Amniotic stem cell (primary cell): ENCODE measurements at places on chromosomes 5 and 9.
A peak's percentile ranks its signal among the peaks of the same experiment; 100 is the strongest.

- no peak for DNase-seq
Observed at GRCh38 chr9:13597004-13597403, 317.5 kb upstream of the MPDZ start.

GRCh38 chr5:37900692-37901091 is 60.9 kb upstream of the GDNF start:
- DNase-seq = no peak

- no peak for DNase-seq
Observed at GRCh38 chr9:136748666-136749611, 614 bp upstream of the LCN6 start.

GRCh38 chr9:129084087-129084486 is 3.2 kb downstream of the DOLPP1 start:
- DNase-seq = no peak

GRCh38 chr9:69028754-69029153 is 6.8 kb upstream of the FXN start:
- DNase-seq = no peak

DNA sequence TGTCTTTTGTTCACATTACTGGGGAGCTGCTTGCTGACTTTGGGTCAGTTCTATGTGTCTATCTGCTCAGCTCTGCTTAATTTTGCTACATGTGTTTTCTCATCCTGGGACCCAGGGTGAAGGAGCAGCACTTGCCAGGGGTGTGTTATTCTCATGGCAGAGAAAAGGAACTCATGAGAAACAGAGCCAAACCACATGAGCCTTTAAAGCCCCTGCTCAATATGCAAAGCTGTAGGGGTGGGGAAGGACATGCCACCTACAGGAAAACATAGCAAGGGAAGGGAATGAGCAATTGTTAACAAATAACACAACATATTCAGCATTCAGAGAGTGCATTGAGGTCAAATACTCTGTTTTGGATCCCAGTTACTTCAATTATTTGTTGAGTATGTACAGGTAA is 290.9 kb downstream of the CDK5RAP2 start:
- DNase-seq = no peak

DNA sequence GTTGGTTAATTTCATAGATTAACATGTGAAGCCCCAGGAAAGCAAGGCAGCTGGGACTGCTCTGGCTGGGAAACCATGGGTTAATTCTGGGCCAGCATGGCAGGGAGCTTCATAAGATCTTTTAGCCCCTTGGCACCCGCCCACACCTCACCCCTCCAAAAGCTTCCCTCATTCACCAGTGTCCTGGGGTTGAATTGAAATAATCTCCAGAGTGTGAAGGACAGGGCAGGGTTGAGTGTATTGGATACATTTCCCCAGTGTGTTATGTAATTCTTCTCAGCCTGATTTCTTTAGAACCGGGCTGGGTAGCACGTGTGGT is 19.4 kb downstream of the WNT8A start:
- DNase-seq = no peak

DNA sequence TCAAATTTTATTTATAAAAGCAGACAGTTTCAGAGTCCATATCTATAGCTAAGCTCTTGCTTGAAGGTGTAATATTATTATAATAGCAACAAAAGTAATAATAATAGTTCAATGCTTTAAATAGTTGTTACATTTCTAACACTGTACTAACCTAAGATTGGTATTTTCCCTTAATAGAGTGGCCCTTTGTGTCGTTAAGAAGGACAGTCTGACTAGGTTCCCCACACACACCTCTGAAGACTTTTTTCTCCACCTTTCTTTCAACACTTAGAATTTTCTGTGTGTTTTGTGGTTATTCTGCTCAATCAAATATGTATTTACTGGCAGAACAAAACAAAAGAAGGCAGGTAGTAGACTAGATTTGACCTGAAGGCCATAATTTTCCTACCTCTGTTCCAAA is 223.2 kb upstream of the ACO1 start:
- DNase-seq = no peak

GRCh38 chr5:19058216-19058615 is 929.8 kb downstream of the CDH18 start:
- no peak for DNase-seq

- DNase-seq = no peak
Observed at GRCh38 chr5:73387601-73388305, 60.8 kb downstream of the FOXD1 start.

DNA sequence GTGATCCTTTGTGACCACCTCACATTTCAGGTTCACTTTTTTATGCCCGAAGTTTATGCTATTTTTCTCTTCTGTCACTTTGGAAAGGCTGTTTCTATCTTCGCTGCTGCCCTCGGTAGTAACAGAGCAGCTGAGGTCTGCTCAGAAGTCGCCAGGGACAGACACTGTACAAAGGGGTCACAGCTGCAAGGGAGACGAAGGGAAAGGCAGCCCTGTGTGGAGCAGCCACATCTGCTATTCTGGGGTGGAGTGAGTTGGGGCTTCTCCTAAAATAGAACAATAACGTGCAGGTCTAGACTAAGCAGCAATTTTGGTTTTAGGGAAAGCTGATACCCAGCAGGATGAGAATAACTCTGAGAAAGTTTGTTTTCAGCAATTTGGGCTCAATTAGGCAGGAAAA is 72.5 kb downstream of the ACTL7B start:
- DNase-seq = no peak

GRCh38 chr9:94805585-94805984 is 79.1 kb downstream of the AOPEP start:
- no peak for DNase-seq

DNA sequence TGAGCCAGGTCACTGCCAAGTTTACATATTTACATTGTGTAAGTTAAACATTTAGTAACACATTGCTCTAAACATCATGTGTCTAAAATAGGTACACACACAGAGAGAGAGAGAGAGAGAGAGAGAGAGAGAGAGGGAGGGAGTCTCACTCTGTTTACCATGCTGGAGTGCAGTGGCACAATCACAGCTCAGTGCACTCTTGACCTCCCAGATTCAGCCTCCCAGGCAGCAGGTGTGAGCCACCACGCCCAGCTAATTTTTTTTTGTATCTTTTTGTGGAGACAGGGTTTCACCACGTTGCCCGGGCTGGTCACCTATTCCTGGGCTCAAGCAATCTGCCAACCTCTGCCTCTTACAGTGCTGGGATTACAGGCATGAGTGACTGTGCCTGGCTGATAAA is 1045.3 kb downstream of the TLE1 start:
- no peak for DNase-seq

DNA sequence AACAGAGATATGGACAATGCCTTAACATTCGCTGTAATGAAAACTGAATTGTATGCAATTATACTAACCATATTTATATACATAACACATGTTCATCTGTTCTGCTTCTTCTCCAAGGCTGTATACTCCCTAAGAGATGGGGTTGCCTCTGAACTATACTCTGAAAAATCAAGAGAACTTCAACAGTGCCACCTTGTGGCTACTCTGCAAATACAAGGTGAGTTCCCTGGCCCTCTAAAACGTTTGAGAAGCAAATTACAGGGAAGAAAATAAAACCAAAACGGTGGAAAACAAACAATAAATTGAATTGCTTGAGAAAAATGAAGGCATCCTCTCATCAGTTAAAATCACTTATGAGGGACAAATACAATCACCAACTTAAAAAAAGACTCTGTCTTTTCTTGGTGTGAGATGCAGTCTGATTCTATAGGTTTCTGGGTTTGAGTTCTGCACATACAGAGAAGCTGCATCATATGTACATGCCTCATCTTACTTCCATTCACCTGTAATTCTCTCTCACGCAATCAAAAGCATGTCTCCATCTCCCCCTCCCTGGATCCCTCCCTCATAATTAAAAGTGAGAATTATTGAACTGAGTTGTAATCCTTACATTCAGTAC is 98.6 kb downstream of the FBXW11 start:
- DNase-seq = peak; percentile 22

DNA sequence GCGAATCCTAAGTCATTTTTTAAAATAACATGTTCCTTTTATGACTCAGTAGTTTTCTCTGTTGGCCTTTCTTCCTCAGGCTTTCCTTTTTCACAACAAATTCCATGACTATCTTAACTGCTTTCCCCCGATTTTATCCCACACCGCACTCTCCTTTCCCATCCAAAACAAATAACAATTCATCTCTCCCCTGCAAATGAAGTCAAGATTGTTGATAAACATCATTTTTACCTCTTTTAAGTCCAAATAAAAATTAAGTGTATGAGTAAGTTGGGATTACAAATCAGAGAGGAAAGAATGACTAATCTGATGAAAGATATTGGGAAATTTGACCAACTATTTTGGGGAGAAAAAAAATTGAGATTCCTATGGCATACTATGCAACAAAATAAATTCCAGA is 47.3 kb downstream of the SEC61B start:
- DNase-seq = peak; percentile 41

DNA sequence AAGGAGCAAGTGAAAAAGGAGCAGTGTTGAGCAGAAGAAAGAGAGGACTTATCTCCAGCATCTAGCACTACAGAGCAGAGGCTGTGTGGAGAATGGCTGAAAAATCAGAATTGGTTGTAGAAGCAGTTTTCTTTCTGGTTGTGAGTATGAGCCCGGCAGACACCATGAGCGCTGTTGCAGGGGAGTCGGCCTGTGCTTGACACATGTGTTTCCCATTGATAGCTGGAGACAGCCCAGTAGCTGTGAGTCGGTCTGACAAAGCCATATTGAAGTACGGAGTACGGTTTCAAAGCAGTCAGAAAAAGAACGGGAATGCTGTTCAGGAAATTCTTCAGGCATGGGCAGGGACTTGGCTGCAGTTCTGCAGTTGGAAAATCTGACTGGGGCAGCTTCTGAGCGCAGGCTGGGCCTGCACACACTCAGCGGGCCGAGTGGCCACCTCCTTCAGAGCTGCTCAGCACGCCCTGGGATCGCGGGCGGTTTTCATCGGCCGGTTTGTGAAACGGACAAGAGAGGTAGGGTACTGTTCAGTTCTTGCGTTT is at the start of gene SGCD:
TSS of gene SGCD (plus strand) at position 447 of the 542 bp plus-strand sequence.
- DNase-seq = peak; percentile 74

DNA sequence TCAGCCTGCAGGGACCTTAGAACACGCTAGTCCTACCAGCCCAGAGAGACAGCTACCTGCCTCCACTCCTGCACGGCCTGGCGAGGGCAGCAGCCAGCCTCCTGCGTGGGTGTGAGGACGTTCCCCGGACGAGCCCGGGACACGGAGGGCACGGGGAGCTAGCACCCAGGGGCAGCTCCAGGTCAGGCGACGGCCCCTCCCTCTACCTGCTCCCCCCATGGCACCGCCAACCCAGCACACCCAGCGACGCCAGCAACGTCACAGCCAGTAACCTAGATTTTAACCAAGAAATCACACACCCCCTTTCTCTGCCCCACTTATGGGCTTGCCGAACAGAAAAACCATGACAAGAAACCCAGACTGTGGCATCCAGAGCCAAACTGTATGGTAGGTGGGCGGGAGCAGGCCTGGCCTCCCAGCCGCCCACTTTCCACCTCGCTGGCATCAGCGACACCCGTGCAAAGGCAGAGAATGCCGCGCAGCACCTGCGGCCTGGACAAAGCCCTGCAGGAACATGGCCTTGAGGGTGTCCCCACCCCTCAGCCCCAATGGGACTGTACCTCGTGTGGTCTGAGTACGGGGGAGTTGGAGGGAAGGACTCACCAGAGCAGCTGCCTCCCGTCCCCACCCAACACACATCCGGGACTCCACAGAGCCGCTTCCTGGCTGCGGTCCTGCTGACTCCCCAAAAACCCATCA is 47.9 kb downstream of the NACC2 start:
- DNase-seq = no peak

DNA sequence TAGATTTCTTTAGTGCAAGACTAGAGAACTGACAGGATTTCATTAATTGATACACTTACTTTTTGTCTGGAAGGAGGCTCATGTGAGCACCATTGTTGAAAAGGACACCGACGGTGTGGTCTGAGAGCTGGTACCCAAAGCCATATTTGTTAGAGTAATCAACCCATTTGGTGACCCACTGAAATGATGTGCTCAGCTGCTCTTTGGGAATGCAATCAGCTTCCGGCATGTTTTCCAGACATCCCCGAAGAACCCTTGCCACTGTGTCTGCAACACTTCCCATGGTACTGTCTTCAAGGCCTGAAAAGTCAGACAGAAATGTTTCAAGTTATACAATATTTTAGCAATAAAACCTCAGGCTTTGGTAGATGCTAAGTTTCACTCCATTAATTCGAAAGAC is 4.4 kb downstream of the PLK2 start:
- no peak for DNase-seq

DNA sequence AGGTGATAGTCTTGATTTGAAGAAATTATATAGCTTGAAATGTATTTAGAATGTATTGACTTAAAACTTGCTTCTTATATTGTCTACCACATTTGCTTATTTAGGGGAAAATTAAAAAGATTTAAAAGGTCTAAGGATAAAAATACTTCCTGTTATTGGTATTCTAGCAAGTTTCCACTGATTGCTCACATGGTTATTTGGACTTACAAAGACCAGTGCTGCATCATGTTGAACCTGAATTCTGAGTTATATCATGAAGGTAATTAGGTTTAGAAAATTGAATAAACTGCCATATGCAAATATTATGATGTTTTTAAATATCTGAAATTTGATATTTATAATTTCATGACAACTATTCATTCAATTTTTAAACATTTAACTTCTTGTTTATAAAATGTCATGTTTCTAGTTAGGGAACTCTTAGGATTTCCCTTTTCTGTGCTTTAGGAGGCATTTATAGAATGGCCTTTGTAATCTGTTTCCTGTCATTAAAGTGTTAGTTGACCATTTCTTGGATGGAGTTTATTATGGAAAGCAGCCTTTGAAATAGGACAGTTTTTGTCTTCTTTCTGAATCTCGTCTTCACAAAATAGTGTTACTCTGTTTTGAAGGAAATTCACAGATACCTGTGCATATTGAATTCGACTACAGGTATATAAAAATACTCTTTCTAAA is 85.8 kb downstream of the MTREX start:
- DNase-seq = no peak

DNA sequence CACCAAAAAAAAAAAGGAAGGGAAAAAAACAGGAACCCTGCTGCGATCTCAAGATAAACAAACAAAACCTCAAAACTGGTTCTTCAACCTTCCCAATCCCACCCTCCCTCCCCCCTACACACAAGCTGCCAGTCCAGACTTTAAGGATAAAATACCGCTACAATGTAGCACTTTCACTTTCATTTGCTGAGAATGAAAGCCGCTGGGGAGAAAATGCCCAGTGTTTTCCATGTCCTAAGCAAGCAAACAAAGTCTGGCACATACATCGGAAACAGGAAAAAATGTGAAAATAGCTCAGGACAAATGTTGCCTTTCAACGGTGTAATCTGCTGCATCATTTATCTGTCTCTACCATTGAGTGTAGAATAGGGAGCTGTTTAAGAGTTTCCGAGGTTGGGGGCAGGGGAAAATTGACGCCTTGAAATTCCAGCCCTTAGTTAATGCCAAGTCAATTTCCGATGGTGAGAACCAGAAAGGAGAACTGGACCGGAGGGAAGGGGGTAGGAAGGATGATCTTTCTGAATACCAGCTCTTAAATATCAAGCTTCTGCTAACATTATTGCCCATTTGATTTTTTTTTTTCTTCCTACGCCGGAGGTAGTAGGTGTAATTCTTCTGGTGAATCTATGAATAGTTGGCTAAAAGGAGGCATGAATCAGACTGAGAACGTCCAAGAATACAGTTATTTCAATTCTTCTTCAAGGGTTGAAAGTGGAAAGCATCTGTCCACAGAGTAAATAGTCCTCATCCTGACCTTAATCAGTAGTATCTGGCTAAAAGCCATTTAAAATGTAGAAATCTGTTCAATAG is 1.2 kb upstream of the ADAMTS6 start:
- DNase-seq = peak; percentile 5
